ENCODE measurements at places on chromosomes 11 and 22.

DNA sequence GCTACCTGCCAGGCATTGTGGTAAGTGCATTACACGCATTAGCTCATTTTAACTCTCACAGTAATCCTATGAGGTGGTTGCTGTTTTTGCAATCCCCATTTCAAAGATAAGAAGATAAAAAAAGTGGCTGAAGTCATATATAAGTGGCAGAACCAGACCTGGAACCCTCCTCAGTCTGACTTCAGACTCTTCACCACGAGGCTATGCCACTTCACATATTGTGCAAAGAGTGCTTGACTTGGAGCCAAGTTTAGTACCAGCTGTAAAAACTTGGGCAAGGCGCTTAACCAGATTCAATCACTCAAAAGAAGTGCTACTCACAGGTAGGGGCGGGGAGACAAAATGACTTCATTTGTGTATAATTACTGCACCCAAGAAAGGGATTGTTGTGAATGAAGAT is 15.3 kb downstream of the BPIFC start:
- DNase-seq = peak; percentile 83

DNA sequence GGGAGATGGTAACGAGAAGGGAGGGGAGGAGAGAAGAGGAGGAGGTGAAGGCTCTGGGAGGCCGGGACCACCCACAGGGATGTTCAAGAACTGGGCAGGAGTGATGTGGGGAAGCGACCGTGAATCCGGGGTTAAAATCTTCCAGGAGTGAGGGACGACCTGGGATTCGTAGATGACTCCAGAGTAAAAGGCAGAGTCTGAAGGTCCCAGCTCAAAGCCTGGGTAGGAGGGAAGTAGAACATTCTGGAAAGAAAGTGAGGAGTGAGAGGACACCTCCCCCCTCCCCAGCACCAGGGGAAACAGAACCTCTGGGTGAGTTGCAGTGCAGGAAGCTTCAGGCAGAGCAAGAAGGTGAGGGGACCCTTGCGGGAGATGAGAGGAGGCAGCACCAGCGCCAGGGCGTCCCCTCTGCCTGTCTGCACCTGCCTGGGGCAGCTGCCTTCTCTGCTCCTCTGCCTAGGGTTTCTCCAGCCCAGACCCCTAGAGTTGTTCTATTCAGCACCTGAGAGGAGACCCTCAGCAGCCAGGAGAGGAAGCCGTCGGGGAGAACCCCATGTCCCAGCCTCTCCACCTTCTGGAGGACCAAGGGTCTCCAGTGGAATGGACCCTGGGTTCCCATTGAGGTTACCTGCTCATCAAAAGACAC is 49.7 kb downstream of the LINC01488 start:
- DNase-seq = no peak

GRCh38 chr11:577611-577894 is 1.3 kb downstream of the PHRF1 start:
- DNase-seq = no peak

DNA sequence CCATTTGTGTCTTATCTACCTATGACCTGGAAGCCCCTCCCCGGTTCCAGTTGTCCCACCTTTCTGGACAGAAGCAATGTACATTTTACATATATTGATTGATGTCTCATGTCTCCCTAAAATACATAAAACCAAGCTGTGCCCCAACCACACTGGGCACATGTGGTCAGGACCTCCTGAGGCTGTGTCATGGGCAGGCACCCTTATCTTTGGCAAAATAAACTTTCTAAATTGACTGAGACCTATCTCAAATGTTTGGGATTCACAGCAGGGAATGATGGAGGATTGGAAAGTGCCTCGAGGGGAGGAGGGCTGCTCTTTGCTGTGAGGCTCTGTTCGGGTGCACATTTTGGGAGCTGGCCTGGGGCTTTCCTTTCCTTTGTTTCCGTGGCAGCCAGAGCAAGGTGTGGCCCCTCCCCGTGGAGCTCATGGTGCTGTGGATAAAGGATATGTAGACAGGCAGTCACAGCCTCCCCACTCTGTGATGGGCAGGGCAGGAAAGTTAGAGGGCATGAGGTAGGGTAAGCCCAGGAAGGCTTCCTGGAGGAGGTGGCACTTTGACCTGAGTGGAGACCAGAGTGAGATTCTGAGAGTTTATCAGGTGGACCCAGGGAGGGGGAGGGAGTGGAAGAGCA is 615.6 kb downstream of the TBC1D22A start:
- DNase-seq = no peak

- DNase-seq = no peak
Measured at GRCh38 chr11:93908689-93909088, 58.3 kb upstream of the VSTM5 start.

- DNase-seq = peak; percentile 86
Measured at GRCh38 chr11:126592496-126593410, 237.3 kb downstream of the ST3GAL4 start.

DNA sequence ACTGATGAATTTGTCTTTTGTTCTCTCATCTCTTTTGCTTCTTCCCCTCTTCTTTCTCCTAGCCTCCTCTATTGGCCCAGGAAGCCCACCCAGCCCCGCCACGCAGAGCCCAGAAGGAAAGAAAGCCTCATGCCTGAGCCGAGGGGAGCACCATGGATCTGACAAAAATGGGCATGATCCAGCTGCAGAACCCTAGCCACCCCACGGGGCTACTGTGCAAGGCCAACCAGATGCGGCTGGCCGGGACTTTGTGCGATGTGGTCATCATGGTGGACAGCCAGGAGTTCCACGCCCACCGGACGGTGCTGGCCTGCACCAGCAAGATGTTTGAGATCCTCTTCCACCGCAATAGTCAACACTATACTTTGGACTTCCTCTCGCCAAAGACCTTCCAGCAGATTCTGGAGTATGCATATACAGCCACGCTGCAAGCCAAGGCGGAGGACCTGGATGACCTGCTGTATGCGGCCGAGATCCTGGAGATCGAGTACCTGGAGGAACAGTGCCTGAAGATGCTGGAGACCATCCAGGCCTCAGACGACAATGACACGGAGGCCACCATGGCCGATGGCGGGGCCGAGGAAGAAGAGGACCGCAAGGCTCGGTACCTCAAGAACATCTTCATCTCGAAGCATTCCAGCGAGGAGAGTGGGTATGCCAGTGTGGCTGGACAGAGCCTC is 3.8 kb downstream of the ZBTB16 start:
- no peak for DNase-seq

DNA sequence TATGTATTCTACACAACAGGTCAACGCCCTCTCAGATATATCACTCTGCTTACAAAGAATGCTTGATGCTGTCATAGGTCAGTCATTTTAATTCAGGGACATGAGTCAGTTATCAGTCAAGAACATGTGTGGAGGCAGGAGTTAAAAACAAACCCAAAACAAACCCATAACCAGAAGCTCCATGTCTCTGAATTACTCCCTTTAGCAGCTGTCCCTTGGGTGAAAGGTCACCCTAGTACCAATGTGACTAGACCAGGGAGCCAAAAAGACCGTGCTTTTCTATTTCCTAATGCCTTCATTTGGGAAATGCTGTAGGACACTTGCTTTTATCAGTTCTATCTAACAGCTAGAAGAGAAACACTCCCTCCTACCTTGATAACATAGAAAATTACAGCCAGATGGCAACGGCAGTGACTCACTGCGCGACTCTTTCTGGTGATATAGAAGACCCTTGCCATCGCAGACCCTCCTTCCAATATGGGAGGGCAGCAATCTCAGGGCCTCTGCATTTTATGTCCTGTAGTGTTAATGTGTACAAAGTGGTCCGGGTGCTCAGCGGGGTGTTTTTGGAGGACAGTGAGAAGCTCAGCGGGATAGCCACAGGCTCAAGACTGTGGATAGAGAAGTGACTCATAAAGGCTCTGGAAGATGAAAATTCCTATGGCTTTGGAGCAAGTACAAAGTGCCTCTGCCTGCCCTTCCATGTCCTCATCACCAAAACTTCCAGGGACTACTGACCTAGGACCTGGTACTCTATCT is 24.8 kb downstream of the APOL5 start:
- no peak for DNase-seq

GRCh38 chr22:44582016-44582415 is 84.0 kb upstream of the RTL6 start:
- DNase-seq = no peak

DNA sequence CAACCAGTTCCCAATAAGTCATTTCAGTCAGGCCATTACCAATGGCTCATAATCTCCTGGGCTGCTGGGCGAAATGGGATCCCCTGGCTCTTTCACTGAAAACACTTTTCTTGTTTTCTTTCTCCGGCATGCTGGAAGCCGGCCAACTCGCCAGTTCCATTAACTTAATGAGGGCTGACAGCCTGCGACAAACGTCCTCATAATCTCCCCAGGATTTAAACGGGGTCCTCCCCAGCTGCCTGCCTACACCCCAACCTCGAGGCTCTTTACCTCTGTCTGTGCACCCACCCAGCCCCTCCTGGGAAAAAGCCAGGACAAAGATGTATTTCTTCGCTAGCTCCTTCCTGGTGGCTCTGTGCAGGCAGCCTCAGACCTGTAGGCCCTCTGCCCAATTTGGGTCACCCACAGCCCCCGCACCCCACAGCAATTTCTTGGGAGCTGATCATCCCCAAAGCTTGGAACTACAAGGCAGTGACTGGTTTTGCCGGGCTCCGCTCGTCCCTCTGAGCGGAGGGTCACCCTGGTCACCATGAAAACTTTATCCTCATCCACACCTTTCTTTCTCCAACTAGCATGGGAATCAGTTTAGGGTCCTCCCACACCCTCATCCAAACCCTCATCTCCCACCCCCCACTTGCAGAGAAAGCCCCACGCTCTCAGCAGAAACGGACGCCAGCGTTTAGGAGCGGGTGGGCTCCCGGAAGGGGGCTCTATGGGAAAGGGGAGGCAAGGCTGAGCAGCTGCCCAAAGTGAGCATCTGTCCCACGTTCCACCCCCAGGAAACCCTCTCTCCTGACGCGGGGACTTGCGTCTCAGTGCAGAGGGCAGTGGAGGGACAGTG is 51.1 kb upstream of the KCNQ1OT1 start:
- DNase-seq = peak; percentile 57
